ENCODE measurements at places on chromosomes 6 and 20. TPM values are rescaled to one million over a fixed set of nuclear protein-coding genes. Genes with fewer than 3 reads are reported as not detected.

TREML2 gene
- polyA plus RNA-seq: 12.4 TPM

PBOV1 gene
- not detected for polyA plus RNA-seq

SIRPA gene
- polyA plus RNA-seq: 0.26 TPM

ADGRF4 gene
- not detected for polyA plus RNA-seq

HLA-DQB1 gene
- 155 TPM for polyA plus RNA-seq
